ENCODE measurements at places on chromosomes 4 and X.

- DNase-seq, result no peak
Measured at GRCh38 chrX:153517423-153517822, at the start of gene ATP2B3. Gene ATP2B3 (plus strand): TSS chrX:153517642. CDS start chrX:153536248, 18,606 bp downstream.

- no peak for DNase-seq
Measured at GRCh38 chrX:39469126-39469525, 628.6 kb downstream of the BCOR start.

- no peak for DNase-seq
Measured at GRCh38 chr4:86896596-86896995, 4.4 kb upstream of the C4orf36 start.

GRCh38 chr4:29805245-29805644, 914.9 kb upstream of the PCDH7 start:
- peak; percentile 68 for DNase-seq

DNA sequence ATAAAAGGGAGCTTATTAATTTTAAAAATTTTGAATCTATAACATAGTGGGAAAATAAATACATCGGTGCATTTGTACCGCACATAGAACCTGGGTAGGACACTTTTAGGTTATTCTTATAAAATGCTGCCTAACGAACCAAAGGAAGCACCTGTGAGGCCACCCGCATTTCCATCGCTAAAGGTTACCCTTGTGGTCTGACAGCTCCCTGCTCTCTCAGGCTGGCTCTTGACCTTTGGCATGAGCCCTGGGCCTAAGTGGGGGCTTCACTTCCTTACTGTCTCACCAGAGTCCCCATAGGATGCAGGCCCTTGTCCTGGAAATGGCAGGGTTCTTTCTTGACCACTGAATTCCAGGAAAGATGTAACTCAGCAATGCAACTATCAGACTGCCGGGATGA, 46.0 kb downstream of the HADH start:
- no peak for DNase-seq

GRCh38 chr4:105634402-105635080, 73.9 kb downstream of the INTS12 start:
- no peak for DNase-seq

DNA sequence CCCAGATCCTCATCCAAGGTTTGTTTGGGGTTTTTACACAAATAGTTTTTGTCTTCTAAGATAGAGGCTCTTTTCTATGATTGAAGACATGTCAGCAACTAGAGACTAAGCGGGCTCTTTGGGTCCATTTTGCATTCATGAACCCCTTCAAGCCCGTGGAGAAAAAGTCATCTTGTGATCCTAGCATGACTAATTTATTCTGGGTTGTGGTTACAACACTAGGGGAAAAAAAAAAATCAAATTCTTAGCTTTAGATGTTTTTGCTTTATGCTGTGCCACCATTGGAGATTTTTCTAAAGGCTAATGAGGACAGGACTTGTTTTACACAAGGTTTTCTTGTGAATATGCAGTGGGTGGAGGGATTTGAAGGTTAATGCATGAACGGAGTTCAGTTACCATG, 440.0 kb downstream of the PCDH7 start:
- DNase-seq, result no peak

DNA sequence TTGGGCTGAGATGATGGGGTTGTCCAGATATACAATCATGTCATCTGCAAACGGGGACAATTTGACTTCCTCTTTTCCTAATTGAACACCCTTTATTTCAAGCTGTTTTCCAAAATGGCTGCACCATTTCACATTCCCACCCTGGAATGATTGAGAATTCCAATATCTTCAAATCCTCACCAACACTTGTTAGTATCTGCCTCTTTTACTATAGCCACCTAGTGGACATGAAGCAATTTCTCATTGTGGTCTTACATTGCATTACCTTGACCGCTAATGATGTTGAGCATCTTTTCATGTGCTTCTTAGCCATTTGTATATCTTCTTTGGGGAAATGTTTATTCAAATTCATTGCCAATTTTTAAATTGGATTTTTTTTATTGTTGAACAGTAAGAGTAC, 364.8 kb downstream of the SMARCA1 start:
- DNase-seq, result no peak

DNA sequence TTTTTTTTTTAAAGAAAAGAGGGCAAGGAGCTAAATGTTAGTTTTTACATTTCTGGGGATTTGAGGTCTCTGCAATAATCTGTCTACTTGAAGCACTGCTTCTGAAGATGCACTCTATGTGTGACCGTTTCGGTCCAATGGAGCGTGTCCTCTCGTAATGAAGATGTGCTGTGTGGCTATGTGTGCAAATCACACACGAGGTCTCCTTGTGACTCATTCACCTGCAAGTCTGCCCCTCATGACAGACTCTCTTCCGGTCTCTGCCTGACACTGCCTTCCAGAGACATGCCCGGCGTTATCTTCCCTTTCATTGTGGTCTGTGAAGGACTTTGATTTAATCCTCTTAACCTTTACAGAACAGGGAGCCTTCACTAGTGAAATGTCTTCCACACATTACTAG, 84.3 kb downstream of the TRAM1L1 start:
- no peak for DNase-seq

DNA sequence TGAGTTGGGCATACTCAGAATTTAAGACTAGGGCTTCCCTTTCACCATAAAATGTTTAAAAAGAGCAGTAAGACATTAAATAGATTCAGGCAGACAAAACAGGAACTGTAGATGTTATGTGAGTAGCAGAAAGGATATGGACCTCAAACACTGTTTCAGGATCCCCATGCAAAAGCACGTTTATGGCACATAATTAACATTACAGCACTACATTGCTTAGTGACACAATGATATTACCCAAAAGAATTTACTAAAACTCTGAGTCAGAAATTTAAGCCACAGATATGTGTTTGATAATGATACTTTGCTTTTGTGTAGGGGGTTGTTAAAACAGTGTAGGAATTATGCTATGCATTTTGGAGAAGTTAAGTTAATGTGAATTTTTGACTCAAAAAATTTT, 266.3 kb downstream of the PDGFC start:
- DNase-seq, result no peak

DNA sequence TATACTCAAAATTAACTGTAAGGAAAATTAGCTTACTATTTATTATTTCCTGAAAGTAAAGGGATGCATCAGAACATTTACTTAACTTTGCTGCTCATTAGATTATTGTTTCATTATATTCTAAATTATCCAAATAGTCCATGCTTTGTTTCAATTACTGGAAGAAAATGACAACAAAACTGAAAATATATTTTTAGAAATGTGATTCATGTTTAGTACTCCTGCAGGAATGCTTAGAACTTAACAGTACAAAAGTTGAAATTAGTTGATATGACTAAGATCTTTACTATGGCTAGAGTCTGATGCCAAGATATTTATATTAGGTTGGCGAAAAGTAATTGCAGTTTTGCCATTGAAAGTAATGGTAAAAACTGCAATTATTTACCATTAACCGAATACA, 660.5 kb upstream of the PABPC4L start:
- no peak for DNase-seq

- DNase-seq, result no peak
Measured at GRCh38 chr4:8577046-8577445, 3.1 kb upstream of the GPR78 start.

GRCh38 chr4:8350352-8350751, 80.8 kb downstream of the HTRA3 start:
- no peak for DNase-seq

- no peak for DNase-seq
Measured at GRCh38 chrX:149494844-149495565, 10.1 kb downstream of the IDS start.

- DNase-seq, result no peak
Measured at GRCh38 chrX:50671661-50672060, 142.3 kb downstream of the SHROOM4 start.

GRCh38 chr4:183860731-183861130, 44.4 kb upstream of the STOX2 start:
- DNase-seq, result no peak

DNA sequence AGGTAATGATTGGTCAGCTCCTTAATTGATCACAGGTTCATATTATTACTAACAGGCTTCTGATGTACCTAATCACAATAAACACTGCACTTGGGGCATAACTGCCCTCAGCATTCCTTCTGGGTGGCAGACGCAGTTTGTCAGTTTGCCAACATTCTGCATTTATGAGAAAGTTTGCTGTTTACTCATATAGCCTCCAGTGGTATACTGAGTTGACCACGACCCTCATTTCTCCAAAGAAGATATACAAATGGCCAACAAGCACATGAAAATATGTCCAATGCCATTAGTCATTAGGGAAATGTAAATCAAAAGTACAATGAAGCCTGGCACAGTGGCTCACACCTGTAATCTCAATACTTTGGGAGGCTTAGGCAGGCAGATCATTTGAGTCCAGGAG, 26.3 kb downstream of the EFHC2 start:
- no peak for DNase-seq

- DNase-seq, result peak; percentile 68
Measured at GRCh38 chrX:38803588-38804431, 2.6 kb downstream of the MID1IP1 start.

- DNase-seq, result no peak
Measured at GRCh38 chrX:40773188-40773587, 37.8 kb upstream of the MED14 start.

- DNase-seq, result no peak
Measured at GRCh38 chrX:136210243-136210642, 41.0 kb downstream of the MAP7D3 start.

- no peak for DNase-seq
Measured at GRCh38 chr4:95224402-95224801, 324.4 kb downstream of the UNC5C start.

GRCh38 chr4:68271851-68272357, 26.4 kb upstream of the TMPRSS11B start:
- DNase-seq, result peak; percentile 22

- no peak for DNase-seq
Measured at GRCh38 chr4:114163051-114163450, 183.6 kb upstream of the ARSJ start.

DNA sequence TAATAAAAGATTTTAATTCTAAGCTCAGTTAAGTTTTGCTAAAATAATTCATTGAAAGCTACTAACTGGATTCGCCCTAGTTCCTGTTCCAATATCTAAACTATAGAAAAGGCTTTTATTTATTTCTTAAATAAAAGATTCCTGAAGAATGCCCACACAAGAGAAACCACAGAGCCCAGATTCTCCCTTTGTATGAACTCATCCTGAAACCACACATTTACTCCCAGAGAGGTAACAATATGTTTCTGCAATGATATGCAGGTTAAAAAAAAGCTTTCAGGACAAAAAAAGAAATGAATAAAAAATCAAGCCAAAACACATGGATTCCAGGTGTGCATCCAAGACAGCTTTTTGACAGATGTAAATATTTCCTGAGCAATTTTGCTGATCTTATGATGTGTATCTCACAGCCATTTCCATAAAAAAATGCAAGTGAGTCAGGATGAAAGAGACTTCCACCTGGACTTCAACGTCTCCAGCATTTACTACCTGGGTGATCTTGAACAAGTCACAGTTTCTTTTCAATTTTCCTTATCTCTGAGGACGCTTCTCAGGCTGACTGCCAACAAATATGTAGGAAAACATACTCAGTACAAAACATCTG, 234.4 kb upstream of the FAT1 start:
- DNase-seq, result no peak

- no peak for DNase-seq
Measured at GRCh38 chr4:161663844-161664243, 500.0 kb downstream of the FSTL5 start.

DNA sequence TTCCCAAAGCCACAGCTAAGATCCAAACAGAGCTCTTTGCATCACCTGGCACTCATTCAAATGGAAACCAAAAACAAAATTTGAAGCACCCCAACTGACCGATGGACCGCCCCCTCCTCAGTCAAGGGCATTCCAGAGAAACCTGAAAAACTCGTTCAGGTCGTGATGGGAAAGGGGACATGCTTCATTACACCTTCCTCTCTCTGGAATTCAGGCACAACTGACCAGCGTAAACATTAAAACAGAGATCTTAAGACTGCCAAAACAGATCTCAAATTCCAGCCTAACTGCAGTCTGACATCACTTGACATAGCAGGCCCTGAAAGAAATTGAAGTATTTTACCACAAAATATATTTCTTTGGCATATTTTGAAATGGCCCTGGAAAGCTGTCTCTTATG, 28.5 kb downstream of the PTTG2 start:
- no peak for DNase-seq

- no peak for DNase-seq
Measured at GRCh38 chrX:53223068-53223693, 1.8 kb downstream of the KDM5C start.

DNA sequence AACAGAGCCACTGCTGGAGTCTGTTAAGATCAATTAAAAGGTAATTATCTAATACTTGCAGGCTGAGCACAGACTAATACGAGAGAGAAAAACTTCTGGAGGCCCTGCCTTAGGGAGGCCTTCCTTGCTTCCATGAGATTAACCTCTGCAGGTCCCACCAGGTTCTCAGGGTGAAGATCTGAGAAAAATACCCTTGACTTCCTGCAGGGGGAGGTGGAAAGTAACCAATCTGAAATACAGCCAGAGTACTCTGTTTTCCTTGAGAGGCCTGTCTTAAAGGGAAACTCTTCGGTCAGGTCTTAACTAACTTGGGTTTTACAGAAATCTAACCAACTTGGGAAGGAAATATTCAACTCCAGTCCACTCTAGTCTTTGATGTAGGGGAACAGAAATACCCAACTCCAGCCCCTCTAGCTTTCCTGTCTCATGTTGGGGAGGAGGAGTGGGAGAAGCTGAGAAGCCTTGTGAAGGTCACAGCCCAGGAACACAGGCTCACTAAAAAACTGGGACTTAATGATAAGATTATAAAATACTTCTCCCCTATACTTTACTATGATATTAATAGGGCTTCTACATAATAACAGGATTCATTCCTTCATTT, 77.1 kb downstream of the TBCK start:
- peak; percentile 6 for DNase-seq

DNA sequence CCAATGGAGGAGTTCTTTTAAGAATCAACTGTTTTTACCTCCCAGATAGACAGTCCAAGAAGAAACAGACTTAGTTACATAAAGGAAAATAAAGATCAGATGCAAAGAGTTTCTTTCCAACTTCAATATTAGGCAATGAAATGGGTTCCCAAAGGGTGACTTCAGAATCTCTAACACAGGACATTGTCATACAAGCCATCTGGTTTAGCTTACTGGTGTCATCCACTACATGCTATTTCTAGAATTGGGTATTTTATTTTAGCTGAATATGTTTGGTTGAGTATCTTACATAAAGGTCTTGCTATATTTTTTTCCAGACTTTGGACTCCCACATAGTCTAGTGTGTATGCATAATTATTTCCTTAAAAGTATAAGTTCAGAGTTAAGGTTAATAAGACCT, 162.1 kb upstream of the SLC7A11 start:
- DNase-seq, result no peak

- DNase-seq, result no peak
Measured at GRCh38 chrX:120517936-120518335, 42.8 kb downstream of the CUL4B start.

- DNase-seq, result no peak
Measured at GRCh38 chr4:150722908-150723362, 141.0 kb downstream of the MAB21L2 start.

Data from NCI-H748 treated with DMSO at 0.1 percent for 48 hours (cell line).